Central memory CD8-positive, alpha-beta T cell (primary cell): ENCODE measurements at places on chromosomes 7 and 10.

DNA sequence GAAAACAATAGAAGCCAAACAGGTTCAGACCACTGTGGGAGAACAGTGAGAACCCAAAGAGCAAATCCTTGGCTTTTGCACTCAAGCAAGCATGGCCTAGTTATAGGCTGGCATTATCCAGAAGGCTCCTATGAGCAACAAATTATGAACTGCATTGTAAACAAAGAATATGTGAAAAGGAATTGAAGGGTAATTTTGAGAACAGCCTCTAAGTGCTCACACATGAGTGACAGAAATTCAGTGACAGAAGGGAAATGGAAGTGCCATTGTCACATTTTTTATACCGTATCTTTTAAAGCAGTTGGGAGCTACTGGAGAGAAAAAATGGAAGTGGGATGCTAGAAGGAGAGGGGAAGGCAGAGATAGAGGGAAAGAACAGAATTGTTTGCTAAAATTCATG, 114.2 kb downstream of the MACC1 start:
- DNase-seq = no peak
- H3K4me3 ChIP-seq = no peak overlapping the region
- H3K27ac ChIP-seq = no peak overlapping the region
- H3K36me3 ChIP-seq = no peaks in the 10 kb centered on the region

DNA sequence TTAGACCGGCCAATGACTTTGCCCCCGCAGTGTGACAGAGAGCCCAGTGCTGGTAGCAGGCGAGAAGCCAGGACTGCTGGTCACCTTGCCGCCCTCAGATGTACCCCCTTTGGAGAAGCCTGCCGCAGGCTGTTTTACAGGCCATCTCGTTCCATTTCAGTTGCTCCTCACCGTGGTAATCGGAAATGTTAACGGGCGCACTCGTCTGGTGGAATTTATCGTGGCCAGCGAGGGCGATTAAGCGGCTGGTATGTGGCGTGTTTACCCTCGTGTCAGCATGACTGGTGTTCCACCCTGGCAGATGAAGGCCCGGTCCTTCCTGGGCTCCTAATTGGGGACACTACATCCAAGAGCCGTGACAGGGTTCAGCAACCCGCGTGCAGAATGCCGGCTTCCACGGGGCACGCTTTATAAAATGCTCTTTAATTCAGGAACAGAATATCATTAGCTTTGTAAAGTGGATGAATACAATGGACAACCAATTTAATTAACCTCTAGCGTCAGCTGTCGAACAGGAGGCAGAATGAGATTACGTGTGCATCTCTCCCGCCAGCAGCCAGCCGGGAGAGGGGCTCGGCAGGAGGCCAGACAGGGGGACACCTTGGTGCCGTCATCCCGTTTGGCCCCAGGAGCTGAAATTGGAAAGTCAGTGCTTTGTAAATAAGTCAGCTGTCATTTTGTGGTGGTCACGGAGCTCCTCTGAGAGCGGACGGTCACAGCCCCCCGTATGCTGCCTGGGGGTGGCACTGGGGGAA, 108.3 kb downstream of the NKX6-2 start:
- H3K4me1 ChIP-seq = peaks cover 23% of the 10 kb centered on the region
- no peaks in the 10 kb centered on the region for H3K36me3 ChIP-seq
- no peak overlapping the region for H3K27ac ChIP-seq
- H3K27me3 ChIP-seq = no peaks in the 10 kb centered on the region
- no peak for DNase-seq

DNA sequence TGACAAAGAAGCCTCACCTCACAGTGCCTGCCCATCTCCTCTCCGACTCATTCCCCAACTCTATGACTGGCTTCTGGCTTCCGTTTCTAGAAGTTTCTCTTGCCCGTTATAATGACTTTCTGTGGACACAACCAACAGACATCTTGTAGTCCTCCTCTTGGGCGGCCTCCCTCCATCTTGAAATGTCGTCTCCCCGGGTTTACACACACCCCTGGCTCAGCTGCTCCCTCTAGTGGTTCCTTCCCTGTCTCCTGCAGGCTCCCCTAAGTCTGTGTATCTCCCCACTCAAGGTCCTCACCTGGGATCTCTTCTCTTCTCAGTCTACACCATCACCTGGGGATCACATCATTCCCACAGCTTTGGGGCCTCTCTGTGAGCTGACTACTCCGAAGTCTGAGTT, 123.4 kb upstream of the NEBL start:
- no peaks in the 10 kb centered on the region for H3K4me1 ChIP-seq
- no peaks in the 10 kb centered on the region for H3K27me3 ChIP-seq
- no peak overlapping the region for H3K4me3 ChIP-seq

DNA sequence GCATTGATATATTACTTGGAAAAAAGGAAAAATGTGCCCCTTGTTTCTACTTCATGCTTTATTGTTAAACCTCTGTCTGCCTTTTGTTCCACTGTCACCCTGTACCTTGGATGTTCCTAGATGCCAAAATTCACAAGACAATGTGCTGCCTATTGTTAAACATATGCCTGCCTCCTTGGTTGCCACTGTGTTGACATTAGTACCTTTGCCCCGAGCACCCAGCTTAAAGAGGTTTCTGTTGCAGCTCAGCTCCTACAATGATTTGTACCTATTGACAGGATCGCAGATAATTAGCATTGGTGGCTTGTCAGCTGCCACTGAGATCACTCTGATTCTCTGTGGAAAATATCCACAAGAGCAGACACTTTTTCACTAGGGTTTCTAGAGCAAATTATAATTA, 188.0 kb downstream of the KCND2 start:
- no peak for DNase-seq
- no peaks in the 10 kb centered on the region for H3K4me1 ChIP-seq
- H3K27me3 ChIP-seq = no peaks in the 10 kb centered on the region
- H3K27ac ChIP-seq = no peak overlapping the region

GRCh38 chr7:57364933-57365710, 84.9 kb upstream of the ZNF716 start:
- H3K4me1 ChIP-seq = no peaks in the 10 kb centered on the region
- H3K4me3 ChIP-seq = no peak overlapping the region
- no peaks in the 10 kb centered on the region for H3K36me3 ChIP-seq
- H3K27ac ChIP-seq = no peak overlapping the region

- H3K4me1 ChIP-seq = no peaks in the 10 kb centered on the region
- H3K36me3 ChIP-seq = peaks cover 3% of the 10 kb centered on the region
- no peak overlapping the region for H3K27ac ChIP-seq
These were observed 131.1 kb upstream of the TBX20 start for GRCh38 chr7:35384761-35385700.

DNA sequence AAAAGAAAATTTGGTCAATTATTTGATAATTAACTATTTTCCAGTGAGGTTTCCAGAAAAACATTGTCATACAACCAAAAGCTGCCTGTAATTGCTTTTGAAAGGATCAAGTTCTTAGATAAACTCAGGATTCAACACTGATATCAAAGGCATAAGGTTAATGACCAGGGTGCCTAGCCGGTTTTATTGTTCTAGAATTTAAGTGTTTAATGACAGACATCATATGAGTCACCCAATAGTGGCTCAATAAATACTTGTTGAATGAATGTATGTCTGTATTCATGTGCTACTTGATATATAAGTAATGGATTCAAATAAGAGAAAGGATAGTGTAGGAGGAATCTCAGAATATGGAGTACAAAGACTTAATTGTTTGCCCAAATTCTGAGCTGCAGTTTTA, 196.1 kb upstream of the LRGUK start:
- H3K27ac ChIP-seq = no peak overlapping the region
- H3K36me3 ChIP-seq = peaks cover 2% of the 10 kb centered on the region
- no peaks in the 10 kb centered on the region for H3K4me1 ChIP-seq
- no peak overlapping the region for H3K4me3 ChIP-seq
- DNase-seq = no peak

DNA sequence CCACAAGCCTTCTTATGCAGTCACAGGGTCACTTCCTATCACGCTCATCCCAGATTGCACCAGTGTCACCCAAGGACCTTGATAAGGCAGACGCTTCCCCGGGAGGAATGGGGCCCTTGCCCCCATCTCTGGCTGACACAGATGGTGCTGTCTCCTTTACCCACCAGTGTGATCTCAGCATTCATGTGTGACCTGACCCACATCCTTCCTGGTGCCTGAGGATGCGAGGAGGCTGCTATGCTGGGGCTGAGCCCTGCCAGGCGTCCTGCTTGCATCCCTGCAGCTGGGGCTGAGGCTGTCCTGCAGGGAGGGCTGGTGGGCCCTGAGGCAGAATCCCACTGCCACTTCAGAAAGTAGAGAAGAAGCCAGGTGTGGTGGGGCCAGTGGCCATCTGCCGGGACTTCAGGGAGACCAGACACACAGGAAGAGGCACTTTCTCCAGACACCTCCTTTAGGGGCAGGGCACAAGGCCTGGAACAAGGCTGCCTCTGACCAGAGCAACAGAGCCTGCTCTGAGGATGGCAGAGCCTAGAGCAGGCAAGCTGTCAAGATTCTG, 35.3 kb downstream of the RASGEF1A start:
- DNase-seq = no peak
- peaks cover 56% of the 10 kb centered on the region for H3K4me1 ChIP-seq
- H3K36me3 ChIP-seq = peaks cover 7% of the 10 kb centered on the region

DNA sequence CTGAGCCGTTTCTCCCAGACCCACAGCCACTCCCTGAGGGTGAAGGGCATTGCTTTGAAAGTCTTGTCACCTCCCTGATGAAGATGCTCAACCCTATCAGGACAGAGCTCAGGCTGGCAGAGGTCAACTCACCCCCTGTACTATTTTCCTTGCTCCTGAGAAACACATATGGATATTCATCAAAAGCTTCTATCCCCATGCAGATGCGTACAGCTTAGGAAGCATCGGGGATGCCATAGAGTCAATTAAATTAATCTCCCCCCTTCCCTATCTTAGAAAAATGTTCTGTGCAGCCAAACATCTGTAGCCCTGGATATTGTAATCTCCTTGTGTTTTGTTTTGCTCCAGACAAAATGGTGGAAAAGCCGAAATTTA, 67.2 kb downstream of the EMX2 start:
- no peaks in the 10 kb centered on the region for H3K36me3 ChIP-seq
- peaks cover 37% of the 10 kb centered on the region for H3K27me3 ChIP-seq
- no peaks in the 10 kb centered on the region for H3K4me1 ChIP-seq
- H3K27ac ChIP-seq = no peak overlapping the region
- no peak overlapping the region for H3K4me3 ChIP-seq
- DNase-seq = no peak

DNA sequence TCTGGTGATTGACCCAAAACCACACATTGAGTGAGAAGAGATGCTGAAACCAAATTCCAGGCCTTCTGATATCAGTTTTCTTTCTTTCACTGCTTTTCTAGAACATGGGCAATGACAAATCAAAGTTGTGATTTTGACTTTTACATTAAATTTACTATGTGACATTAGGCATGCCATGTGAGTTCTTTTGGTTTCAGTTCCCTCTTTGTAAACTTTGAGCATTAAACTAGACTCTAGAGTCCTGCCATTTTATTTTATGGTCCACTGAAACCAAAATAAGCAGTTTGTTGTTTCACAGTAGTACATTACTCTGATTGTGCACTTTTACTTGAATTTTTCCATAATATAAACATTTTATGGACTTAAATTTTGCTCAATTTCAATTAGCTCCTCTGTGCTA, 381.1 kb upstream of the SEMA3D start:
- H3K4me3 ChIP-seq = no peak overlapping the region
- H3K27me3 ChIP-seq = no peaks in the 10 kb centered on the region
- DNase-seq = no peak
- no peaks in the 10 kb centered on the region for H3K36me3 ChIP-seq
- H3K27ac ChIP-seq = no peak overlapping the region

DNA sequence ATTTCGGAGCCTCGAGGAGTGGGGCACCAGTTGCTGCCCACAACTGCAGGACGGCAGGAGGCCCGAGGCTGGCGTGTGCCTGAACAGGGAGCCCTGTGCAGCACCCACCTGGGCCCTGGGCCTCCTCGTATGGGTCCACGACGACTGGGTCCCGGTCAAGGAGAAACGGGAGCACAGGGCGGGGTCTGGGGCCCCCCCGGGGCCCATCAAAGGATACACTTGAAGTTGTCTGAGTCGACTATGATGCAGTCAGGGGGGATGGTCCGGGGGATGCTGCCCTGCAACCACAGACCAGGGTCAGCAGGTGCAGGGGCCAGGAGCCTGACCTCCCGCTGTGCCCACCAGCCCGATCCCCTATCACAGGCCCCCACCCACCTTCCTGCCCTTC, 28.5 kb upstream of the NKX6-2 start:
- no peak for DNase-seq
- H3K4me1 ChIP-seq = no peaks in the 10 kb centered on the region
- peaks cover 23% of the 10 kb centered on the region for H3K27me3 ChIP-seq
- no peak overlapping the region for H3K27ac ChIP-seq

DNA sequence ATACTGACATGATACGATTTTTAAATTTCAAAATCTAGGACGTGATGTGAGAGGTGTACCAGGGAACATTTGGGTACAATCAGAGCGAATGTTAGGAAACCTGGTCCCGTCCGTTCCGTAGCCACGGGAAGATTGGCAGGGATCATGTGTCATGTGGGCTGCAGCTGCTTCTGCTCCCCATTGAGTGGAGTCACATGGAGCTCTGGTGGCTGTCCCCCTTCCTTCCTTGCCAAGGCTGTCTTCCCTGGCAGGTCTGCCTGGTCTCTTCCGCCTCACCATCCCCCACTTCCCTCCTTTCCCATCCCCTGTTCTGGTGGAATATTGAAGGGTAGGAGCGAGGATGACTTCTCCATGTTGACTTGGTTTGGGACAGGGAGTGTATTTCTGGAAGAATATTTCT, 33.8 kb upstream of the FAM180A start:
- H3K27ac ChIP-seq = no peak overlapping the region
- DNase-seq = no peak
- no peaks in the 10 kb centered on the region for H3K4me1 ChIP-seq
- H3K36me3 ChIP-seq = peaks cover 1% of the 10 kb centered on the region

- H3K36me3 ChIP-seq = peaks cover 4% of the 10 kb centered on the region
- peaks cover 11% of the 10 kb centered on the region for H3K4me1 ChIP-seq
- no peak overlapping the region for H3K4me3 ChIP-seq
These were observed 9.7 kb upstream of the ANK3 start for GRCh38 chr10:60399328-60399727.

DNA sequence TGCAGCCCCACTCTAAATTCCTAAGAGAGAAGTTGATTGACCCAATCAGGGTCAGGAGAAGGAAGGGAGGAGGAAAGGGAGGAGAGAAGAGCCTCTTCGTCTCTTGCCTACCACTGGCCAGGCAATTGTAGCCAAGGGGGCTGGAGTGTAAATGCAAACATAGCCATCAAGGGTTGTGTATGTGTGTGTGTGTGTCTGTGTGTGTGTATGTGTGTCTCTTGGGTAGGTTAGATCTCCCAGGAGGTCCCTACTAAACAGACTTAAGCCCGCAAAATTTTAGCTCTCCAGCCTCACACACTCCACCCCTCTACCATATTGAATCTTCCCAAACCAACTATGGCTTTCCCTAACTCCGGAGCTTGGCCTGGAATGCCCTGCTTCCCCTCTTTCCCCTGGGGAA, 3.8 kb downstream of the LEP start:
- peaks cover 35% of the 10 kb centered on the region for H3K27me3 ChIP-seq
- H3K4me3 ChIP-seq = no peak overlapping the region
- no peaks in the 10 kb centered on the region for H3K4me1 ChIP-seq
- no peaks in the 10 kb centered on the region for H3K36me3 ChIP-seq
- DNase-seq = no peak

- H3K27ac ChIP-seq = no peak overlapping the region
- H3K27me3 ChIP-seq = peaks cover 23% of the 10 kb centered on the region
- H3K36me3 ChIP-seq = no peaks in the 10 kb centered on the region
- DNase-seq = no peak
These were observed 116.3 kb upstream of the SHH start for GRCh38 chr7:155928583-155928982.

- no peak for DNase-seq
- no peaks in the 10 kb centered on the region for H3K27me3 ChIP-seq
- no peak overlapping the region for H3K27ac ChIP-seq
- H3K4me3 ChIP-seq = no peak overlapping the region
- peaks cover 7% of the 10 kb centered on the region for H3K36me3 ChIP-seq
These were observed 5.5 kb upstream of the PRKAR1B start for GRCh38 chr7:732556-732955.
